ENCODE measurements at places on chromosomes 16 and 17. TPM values are rescaled to one million over a fixed set of nuclear protein-coding genes. Genes with fewer than 3 reads are reported as not detected.

BFAR gene
- total RNA-seq, result 67.6 TPM

ACSM2A gene
- 1.8 TPM for total RNA-seq

NOXO1 gene
- 0.63 TPM for total RNA-seq

SBK1 gene
- total RNA-seq, result 31.9 TPM

USP6 gene
- 0.22 TPM for total RNA-seq

- DNase-seq, result no peak
- H3K36me3 ChIP-seq, result no peaks in the 10 kb centered on the region
- no peak overlapping the region for H3K27ac ChIP-seq
- H3K4me3 ChIP-seq, result no peak overlapping the region
- H3K4me1 ChIP-seq, result no peaks in the 10 kb centered on the region
Observed at GRCh38 chr17:51799981-51800380, 358.5 kb downstream of the CA10 start.

GRCh38 chr17:1473170-1473569 lies 17.1 kb upstream of the CRK start:
- no peak for DNase-seq
- H3K36me3 ChIP-seq, result peaks cover 10% of the 10 kb centered on the region
- H3K27ac ChIP-seq, result no peak overlapping the region
- H3K4me1 ChIP-seq, result peaks cover 5% of the 10 kb centered on the region
- H3K4me3 ChIP-seq, result no peak overlapping the region

- DNase-seq, result no peak
- H3K27me3 ChIP-seq, result peaks cover 19% of the 10 kb centered on the region
- no peaks in the 10 kb centered on the region for H3K36me3 ChIP-seq
- peaks cover 30% of the 10 kb centered on the region for H3K4me1 ChIP-seq
- peak overlapping the region; percentile 66 for H3K27ac ChIP-seq
- H3K4me3 ChIP-seq, result peak overlapping the region; percentile 82
Observed at GRCh38 chr17:34255381-34255732, 272 bp downstream of the CCL2 start.

DNA sequence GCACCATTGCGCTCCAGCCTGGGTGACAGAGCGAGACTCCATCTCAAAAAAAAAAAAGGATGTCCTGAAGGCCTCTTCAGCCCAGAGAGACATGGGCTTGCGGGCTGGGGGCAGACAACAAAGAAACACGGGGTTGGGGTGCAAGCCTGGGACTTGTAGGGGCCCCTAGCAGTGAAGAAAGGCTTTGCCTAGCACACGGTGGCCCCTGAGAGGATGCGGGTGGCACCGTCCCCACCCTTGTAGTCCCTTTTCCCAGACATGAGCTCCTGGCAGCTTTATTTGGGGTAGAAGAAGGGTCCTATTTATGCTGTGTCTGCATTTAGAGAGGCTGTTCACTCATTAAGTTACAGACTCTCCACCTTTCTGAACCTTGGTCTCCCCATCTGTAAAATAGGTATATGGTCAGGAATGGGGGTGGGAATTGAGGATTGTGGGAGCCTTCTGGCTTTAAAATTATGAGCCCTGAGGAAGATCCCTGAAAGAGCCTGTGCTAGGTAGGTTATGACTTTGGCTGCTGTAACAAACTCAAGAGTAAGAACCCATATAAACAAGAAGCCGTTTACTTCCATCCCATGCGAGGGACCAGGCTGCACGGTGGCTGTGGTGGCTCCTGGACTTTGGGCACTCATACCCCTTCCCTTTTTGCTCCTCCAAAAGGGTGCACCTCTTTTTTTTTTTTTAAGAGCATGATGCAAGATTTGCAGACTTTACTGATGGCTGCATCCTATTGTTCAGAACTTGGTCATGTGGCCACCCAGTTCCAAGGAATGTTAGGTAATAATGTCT lies 20.6 kb upstream of the ADGRG1 start:
- peak; percentile 25 for DNase-seq
- no peaks in the 10 kb centered on the region for H3K36me3 ChIP-seq
- H3K27ac ChIP-seq, result no peak overlapping the region
- H3K4me3 ChIP-seq, result no peak overlapping the region
- peaks cover 4% of the 10 kb centered on the region for H3K4me1 ChIP-seq

DNA sequence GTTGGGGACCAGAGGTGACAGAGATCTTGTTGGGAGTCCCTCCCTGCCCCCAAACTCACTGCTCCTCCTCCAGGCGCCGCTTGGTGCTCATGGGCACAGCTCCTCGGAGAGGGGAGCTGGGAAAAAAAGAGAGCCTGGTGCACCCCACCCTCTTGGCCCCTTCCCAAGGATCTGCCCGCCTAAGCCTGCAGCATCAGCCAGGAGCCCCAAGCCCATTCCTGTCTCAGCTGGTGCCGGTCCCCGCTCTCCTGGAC lies 400 bp downstream of the HCFC1R1 start:
- H3K4me1 ChIP-seq, result peaks cover 36% of the 10 kb centered on the region
- peak overlapping the region; percentile 94 for H3K4me3 ChIP-seq
- H3K27ac ChIP-seq, result peak overlapping the region; percentile 98
- H3K36me3 ChIP-seq, result peaks cover 5% of the 10 kb centered on the region
- H3K27me3 ChIP-seq, result peaks cover 8% of the 10 kb centered on the region

DNA sequence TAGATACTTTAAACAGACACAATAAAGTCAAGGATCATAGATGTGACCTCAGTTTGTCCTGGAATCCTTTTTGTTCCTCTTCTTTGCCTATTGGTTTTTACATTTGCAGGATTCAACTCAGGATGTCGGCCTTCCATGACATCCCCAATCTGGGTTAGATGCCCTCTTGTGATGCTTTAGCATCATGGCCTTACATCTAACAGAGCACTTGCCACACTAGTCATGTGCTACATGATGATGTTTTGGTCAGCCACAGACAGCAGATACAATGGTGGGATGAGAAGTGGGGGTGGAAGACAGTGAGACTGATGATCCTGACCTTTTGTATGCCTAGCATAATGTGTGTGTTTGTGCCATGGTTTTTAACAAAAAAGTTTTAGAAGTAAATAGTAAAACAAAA lies 1.8 kb upstream of the SYNRG start:
- peaks cover 17% of the 10 kb centered on the region for H3K36me3 ChIP-seq
- H3K27ac ChIP-seq, result peak overlapping the region; percentile 15
- peak overlapping the region; percentile 63 for H3K4me3 ChIP-seq

DNA sequence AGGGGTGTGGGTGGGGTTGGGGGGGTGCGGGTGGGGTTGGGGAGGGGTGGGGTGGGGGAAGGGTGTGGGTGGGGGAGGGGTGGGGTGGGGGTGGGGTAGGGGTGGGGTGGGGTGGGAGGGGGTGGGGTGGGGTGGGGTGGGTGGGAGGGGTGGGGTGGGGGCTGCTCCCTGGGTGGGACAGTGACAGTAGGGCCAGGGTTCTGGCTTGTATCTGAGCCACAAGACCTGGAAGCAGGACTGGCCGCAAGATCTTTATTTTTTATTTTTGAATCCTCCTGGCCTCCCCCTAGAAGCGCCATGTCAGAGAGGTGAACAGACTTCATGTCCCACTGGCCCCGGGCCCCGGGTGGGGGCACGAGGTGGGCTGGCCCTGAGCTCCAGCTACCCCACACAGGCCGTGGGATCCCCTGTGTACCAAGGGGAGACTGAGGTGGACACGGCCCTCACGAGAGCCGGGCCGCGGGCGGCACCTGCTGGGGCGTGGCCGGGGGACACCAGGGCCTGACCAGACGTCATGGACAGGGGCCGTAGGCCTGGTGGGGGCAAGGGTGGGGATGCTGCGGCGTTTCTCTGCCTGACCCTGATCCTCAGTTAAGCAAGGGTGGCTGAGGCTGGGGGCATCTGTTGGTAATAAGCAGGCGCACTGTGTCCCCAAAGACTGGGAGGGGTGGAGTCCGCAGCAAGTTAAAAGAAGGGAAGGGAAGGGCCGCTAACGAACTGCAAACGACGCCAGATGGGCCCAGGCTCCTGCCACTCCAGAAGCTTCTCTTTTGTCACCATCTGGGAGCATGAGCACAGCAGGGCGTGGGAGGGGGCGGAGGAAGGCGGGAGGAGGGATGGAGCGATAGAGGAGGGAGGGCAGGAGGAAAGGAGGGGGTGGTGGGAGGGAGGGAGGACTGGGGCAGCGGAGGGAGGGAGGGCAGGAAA lies 22.3 kb upstream of the PABPN1L start:
- no peaks in the 10 kb centered on the region for H3K27me3 ChIP-seq
- no peak for DNase-seq
- H3K36me3 ChIP-seq, result no peaks in the 10 kb centered on the region
- no peak overlapping the region for H3K4me3 ChIP-seq
- no peaks in the 10 kb centered on the region for H3K4me1 ChIP-seq

DNA sequence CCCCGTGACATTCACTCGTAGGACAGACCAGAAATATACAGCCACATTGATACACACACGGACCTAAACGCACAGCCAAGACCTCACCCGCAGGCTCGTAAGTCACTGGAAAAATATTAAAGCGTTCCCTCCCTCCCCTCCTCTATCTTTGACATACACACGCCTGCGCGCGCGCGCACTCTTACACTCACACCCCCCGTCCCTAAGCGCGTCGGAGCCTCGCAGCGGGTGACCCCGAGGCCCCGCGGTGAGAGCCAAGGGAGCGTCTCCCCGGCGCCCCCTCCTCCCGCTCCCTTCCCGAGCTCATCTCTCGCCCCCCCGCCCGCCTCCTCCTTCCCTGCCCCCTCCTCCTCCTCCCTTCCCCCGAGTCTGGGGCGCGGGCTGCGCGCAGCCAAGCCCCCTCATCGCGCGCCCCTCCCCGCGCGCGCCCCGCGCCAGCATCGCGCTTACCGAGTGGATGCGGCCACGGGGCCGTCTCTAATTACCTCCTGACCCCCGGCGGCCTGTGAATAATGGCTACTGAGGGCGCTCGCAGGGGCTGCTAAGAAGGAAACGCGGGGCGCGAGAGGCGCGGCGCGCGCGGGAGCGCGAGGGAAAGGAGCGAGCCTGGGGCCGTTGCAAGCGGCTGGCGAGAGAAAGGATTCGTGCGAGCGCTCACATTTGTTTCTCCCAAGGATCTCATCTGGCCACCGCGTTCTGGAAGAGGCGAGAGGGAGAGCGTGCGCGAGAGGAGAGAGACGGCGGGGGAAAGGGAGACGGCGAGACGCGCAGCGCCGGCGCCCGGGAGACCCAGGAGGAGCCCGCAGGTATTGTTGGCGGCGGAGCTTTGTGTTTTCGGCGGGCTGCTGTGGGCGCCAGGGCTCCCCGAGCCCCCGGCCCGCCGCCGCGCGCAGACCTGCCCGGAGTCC lies 42.4 kb downstream of the RAI1 start:
- DNase-seq, result peak; percentile 79
- peaks cover 3% of the 10 kb centered on the region for H3K27me3 ChIP-seq
- peaks cover 7% of the 10 kb centered on the region for H3K36me3 ChIP-seq

- H3K4me3 ChIP-seq, result no peak overlapping the region
- H3K4me1 ChIP-seq, result peaks cover 14% of the 10 kb centered on the region
- peaks cover 15% of the 10 kb centered on the region for H3K36me3 ChIP-seq
- no peaks in the 10 kb centered on the region for H3K27me3 ChIP-seq
- H3K27ac ChIP-seq, result peak overlapping the region; percentile 29
Observed at GRCh38 chr17:8465356-8465755, 29.7 kb downstream of the NDEL1 start.

DNA sequence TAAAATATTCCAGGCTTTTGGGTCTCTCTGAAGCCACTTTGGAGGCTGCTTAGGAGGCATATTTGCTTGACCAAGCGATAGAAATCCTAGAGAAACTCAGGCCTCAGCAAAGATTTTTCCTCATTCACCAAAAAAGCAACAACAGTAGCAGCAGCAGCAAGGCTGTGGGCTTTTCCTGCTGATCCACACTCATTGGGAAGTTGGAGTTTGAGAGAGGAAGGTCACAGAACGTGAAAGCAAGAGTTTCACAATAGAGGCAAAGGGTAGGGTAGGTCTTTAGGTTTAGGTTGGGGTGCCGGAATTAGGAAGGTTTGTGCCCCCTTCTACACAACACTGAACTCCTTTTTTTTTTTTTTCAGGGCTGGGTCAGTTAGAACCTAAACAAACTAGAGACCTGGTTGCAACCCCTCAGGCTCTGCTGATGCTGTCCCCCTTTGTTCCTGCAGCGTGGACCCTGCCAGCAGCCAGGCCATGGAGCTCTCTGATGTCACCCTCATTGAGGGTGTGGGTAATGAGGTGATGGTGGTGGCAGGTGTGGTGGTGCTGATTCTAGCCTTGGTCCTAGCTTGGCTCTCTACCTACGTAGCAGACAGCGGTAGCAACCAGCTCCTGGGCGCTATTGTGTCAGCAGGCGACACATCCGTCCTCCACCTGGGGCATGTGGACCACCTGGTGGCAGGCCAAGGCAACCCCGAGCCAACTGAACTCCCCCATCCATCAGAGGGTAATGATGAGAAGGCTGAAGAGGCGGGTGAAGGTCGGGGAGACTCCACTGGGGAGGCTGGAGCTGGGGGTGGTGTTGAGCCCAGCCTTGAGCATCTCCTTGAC lies 2.0 kb downstream of the TMUB2 start:
- DNase-seq, result no peak
- peaks cover 30% of the 10 kb centered on the region for H3K4me1 ChIP-seq

DNA sequence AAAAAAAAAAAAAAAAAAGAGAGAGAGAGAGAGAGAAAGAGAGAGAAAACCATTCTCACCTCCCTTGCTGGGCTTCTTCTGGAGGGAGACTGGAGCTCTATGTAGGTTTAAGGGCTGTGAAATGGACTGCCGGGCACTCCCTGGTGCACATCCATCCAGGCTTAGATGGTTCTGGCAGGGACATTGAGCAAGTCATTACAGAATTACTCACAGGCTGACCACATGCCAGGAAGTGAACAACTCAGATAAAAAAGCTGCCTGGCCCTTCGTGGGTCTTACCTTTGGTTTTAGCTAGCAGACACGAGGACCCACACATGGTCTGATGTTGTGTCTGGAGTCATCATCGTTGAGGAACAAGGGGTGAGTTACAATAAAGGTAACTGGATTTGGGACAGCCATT lies 847.4 kb upstream of the EEF2KMT start:
- H3K27me3 ChIP-seq, result peaks cover 11% of the 10 kb centered on the region
- H3K4me3 ChIP-seq, result no peak overlapping the region
- no peaks in the 10 kb centered on the region for H3K36me3 ChIP-seq
- DNase-seq, result no peak
- no peak overlapping the region for H3K27ac ChIP-seq

GRCh38 chr17:38325221-38325851 lies 18.4 kb downstream of the GPR179 start:
- H3K27ac ChIP-seq, result peak overlapping the region; percentile 71
- no peak for DNase-seq
- H3K4me3 ChIP-seq, result peak overlapping the region; percentile 46
- peaks cover 4% of the 10 kb centered on the region for H3K27me3 ChIP-seq
- H3K36me3 ChIP-seq, result peaks cover 11% of the 10 kb centered on the region

- no peak for DNase-seq
- H3K4me1 ChIP-seq, result peaks cover 6% of the 10 kb centered on the region
- H3K27me3 ChIP-seq, result peaks cover 44% of the 10 kb centered on the region
Observed at GRCh38 chr17:57785022-57785421, 39.9 kb upstream of the CCDC182 start.

Measured in type B pancreatic cell (in vitro differentiated cells).